ENCODE measurements at places on chromosomes 12 and 14.

DNA sequence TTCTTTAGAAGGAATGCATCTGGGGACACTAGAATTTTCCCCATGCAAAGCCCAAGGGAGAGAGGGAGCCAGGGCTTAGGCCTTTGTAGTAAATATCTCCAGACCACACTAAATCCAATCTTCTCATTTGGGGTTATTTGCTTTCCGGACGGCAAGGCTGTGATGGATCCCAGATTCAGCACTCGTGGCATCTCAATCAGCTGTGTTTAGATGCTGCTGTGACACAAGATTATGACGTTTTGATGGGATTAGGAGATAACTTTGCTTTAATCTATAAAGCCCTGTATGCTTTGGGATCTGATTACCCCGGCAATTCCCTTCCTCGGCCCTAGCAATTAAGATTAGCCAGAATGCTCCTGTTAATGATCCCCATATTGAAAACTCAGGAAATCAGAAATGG lies 686.7 kb upstream of the TBX3 start:
- no peak for DNase-seq

DNA sequence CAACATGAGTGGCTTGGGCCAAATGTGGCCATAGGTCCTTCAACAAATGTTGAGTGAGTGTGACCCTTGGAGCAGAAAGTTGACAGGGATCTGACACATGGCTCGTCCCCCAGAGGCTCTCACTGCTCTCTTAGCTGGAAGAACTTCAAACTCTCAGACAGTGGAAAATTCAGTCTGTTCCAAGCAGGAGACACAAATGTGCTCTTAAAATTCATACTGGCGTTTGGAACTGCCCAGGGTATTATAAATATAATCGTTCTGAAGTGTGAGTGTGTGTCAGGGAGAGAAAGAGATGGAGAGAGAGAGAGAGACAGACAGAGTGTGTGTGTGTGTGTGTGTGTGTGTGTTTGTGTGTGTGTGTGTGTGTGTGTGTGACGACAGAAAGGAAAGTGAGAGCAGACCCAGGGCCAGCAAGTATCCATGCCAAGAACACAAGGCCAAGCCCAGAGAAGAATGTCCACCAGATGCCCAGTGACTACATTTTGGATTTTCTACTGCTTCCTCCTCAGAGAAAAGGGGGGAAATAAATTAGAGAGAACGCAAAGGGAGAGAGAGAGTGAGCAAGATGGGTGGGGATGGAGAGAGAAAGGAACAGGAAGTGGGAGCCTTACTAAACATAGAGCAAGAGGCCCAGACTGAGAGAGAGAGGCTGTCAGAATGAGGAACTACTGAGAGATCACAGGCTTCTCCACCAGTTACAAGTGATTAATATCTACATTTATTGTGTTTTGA lies 193.6 kb upstream of the NUDT4 start:
- DNase-seq = peak; percentile 71

DNA sequence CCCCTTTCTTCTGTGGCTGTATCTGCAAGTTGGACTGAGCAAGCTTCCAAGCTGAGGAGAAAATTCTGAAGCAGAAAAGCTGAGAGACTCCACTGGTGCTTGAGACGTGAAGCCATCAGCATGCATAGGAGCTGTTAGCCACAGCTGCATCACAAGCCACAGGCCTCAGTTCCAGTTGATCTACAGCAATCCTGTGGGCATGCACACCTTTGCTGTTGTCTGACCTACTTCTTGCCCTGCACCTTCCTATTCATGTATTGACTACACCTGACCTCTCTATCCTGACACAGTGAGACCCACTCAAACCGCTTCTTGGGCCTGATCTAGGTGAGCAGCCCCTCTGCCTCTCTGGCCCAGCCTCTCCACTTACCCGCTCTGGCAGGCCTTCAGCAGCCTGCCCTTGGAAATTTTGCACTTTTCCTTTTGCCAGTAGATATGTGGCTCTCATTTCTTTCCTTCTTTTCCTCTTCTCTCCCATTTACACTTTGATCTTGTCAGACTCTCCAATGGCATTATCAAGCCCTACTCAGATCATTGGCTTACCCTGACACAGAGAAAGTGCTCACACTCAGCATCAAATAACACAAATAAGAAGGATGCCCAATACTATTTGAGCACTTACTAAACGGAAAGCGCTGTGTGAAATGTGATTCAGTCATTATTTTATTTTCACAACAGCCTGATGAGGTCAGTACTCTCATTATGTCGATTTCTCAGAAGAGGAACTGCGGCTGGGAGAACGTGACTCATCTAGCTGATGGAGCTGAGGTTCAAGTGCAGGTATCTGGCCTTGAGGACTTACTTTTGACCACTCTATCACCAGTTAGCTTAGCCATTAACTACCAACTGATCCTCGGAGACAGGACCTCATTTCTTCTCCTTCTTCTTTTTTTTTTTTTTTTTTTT lies 21.9 kb upstream of the PTGR2 start:
- peak; percentile 69 for DNase-seq

DNA sequence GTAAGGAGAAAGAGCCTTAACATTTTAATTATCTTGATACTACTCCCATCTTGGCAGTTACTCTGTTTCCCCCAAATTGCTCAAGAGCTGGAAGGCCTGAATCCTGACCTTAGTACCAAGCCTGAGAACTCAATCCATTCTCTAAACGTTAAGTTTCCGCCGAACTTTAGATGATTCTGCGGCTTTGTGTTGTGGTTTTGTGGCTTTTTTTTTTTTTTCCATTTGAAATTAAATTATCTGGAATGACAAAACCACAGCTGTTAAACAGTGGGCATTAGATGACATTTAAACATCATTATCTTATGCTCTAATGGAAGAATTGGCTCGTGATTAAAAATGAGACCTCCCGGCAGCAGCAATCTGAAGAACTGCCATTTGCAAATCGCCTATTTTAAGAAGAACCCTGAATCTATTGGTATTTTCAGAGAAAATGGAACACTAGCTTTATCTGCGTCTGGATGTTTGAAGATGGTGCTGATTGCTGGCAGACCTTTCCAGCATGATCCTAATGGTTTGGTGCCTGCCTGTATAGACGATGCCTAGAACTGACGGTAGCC lies 38.4 kb downstream of the TMEM132C start:
- DNase-seq = no peak

DNA sequence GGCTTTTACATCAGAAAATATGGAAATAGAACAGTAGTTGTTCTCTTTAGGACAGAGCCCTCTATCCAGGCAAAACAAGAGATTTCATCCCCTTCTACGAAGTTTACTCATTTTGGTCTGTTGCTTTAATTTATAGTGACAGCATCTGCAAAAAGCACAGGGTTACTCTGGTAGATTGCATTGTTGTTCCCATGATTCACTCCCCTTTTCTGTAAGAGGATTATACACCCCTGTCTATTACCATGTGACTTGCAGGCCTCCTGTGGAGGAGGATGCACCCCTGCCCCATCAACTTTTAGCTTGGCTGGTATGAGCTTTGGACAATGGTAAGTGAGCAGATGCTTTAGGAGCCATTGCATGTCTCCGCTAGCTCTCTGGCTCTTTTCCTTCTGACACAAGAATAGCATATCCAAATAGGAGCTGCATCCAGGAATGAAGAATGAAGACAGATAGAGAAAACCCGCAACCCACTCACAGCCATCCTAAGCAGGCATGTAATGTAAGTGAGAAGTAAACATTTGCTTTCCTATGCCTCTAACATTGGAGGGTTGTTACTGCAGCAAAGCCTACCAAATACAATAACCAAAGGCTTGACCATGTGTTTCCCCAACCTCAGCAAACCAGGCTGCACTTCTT lies 304.2 kb downstream of the AKAP6 start:
- no peak for DNase-seq

- DNase-seq = no peak
Observed at GRCh38 chr14:101535232-101535631, 26.1 kb upstream of the DIO3 start.

DNA sequence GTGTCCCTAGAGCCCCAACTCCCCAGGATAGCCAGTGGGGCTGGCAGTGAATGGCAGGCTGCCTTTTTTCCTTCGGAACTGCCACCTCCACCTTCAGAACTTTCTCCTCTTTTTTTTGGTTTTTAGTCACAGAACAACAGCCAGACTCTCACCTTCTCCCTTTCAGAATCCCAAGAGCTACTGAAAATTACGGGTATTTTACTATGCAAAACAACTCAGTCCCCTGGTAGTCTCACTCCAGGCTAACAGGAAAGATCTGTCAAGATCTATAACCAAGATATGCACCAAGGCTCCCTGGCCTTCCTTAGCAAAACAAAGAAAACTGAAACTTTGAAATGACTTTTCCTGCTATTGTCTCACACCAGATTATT lies 12.5 kb downstream of the PLEKHG6 start:
- DNase-seq = no peak

Measured in AG10803 (cell line).